ENCODE measurements at places on chromosomes 13 and 19.

DNA sequence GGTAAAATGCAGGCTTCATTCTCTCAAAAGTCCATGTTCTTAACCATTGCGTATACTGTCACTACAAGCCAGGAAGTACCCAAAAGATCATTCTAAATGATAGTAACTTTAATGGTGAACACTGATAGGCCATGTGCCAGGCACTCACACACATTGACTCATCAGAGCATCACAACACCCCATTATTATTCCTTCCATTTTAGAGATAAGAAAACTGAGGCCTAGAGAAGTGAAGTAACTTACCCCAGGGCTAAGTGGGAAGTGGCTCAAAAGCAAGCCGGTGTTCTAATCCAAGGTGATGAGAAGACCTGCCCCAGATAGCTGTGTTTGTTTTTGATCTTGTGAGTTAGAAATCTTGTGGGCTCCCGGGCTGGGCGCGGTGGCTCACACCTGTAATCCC is 1.4 kb upstream of the PHLDB3 start:
- no peak for DNase-seq

DNA sequence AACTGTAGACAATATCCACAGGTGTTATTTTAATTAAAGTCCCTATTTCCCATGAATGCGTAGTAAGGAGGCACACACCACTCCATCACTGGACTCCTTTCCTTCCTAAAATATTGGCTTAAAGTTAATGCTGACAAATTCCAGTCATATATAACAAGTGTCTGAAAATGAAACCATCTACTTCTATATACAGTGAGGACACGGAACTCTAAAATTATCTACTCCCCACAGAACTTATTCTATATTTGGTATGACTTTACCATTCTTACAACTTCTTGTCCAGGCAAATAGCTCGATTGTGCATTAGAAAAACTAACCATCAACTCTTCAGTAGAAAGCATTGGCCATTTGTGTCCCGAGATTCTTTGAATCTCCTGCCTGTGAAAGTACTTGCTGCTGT is 1560.2 kb downstream of the EFNB2 start:
- DNase-seq: no peak

DNA sequence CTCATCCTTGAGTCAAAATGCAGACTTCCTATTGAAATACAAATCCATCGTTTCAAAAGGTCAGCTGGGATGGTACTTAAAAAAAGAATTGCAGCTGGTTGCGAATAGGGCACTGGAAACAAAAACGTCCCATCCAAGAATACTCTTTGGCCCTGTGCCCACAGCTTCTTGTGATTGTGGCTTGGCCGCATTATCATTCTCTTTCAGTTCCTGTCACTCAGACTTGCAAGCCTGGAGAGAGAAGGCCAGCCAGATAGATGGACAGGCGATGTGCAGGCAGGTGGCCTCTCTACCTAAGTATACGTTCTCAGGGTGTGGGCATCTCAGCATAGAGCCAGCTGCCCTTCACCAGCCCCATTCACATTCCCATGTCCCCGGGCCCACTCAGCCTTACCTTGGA is 208.5 kb upstream of the ZNF536 start:
- no peak for DNase-seq

GRCh38 chr13:65719831-65720230 is 1510.3 kb downstream of the PCDH9 start:
- no peak for DNase-seq

GRCh38 chr19:293436-294110 is 2.4 kb upstream of the PLPP2 start:
- DNase-seq: no peak

DNA sequence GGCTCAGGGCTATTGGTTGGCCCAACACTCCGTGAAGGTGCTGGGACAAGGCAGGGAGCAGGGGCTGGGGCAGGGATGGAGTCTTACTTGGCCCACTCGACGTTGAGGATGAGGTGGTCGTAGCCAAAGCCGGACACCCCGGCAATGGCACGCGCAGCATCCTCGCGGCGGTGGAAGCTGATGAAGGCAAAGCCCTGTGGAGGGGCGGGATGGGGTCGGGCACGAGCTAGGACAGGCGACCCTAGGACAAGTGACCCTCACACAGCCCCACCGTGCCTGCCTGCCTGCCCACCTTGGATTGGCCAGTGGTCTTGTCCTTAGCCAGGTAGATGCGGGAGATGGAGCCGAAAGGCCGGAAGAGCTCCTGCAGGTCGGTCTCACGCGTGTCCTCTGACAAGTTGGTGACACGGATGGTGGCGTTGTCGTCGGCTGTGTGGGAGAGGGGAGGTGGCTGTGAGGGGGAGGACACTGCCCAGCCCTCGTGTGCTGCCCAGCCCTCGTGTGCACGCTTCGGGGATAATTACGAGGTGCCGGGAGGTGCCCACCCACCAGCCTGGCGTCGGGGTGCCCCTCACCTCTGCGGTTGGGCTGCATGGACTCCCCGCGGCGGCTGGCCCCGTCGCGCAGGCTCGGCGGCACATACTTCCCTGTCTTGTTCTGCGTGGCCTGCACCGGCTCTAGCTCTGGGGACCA is 4.0 kb downstream of the P2RY11 start:
- no peak for DNase-seq

- no peak for DNase-seq
Measured at GRCh38 chr19:4713384-4713951, 10.2 kb downstream of the DPP9 start.
